ENCODE measurements at places on chromosomes 2 and 18. TPM values are rescaled to one million over a fixed set of nuclear protein-coding genes. Genes with fewer than 3 reads are reported as not detected.

Gene LYPD6B
- total RNA-seq, result 28.8 TPM

Gene OTOF
- total RNA-seq, result not detected

Gene GPR39
- 8.2 TPM for total RNA-seq

Gene GALNT5
- 28.8 TPM for total RNA-seq

Gene BMP10
- not detected for total RNA-seq

Gene SERPINB13
- not detected for total RNA-seq

Gene C2orf66
- total RNA-seq, result not detected

Gene SKOR2
- not detected for total RNA-seq

Gene PDE1A
- total RNA-seq, result 3.7 TPM

Gene PTH2R
- total RNA-seq, result not detected

Gene KLHL30
- not detected for total RNA-seq

Gene ATOH8
- total RNA-seq, result 43.0 TPM

Gene CGREF1
- 0.17 TPM for total RNA-seq

Gene HNMT
- total RNA-seq, result 9.8 TPM

Gene AQP4
- not detected for total RNA-seq

Gene EPB41L3
- total RNA-seq, result 2.7 TPM

Gene MITD1
- total RNA-seq, result 55.1 TPM

Gene CDK15
- 7.0 TPM for total RNA-seq

Gene LOXHD1
- not detected for total RNA-seq

Gene MRPL19
- 71.6 TPM for total RNA-seq

Gene NDC80
- total RNA-seq, result 65.8 TPM

Gene CABYR
- total RNA-seq, result 12.0 TPM

Gene ZAP70
- total RNA-seq, result not detected

Gene TRAK2
- total RNA-seq, result 22.9 TPM

Gene LYG1
- total RNA-seq, result 0.96 TPM

Gene AFF3
- total RNA-seq, result 2.6 TPM

Gene DSG2
- total RNA-seq, result 0.34 TPM

Gene STPG4
- not detected for total RNA-seq

Gene DHRS9
- total RNA-seq, result not detected

Gene SF3B1
- total RNA-seq, result 287 TPM

Gene NETO1
- not detected for total RNA-seq

Gene LDLRAD4
- total RNA-seq, result 1.9 TPM

Gene RAPGEF4
- 0.47 TPM for total RNA-seq

Gene MAPK4
- total RNA-seq, result not detected

Gene KHK
- 0.37 TPM for total RNA-seq

Data from M059J (cell line).